Breast epithelium (tissue), 4 donors: ENCODE measurements at places on chromosomes 11 and 22. TPM values are rescaled to one million over a fixed set of nuclear protein-coding genes. Genes with fewer than 3 reads are reported as not detected.

The GNAZ gene
- total RNA-seq = 5.3 TPM

The P4HA3 gene
- total RNA-seq = 0.48 TPM

DNA sequence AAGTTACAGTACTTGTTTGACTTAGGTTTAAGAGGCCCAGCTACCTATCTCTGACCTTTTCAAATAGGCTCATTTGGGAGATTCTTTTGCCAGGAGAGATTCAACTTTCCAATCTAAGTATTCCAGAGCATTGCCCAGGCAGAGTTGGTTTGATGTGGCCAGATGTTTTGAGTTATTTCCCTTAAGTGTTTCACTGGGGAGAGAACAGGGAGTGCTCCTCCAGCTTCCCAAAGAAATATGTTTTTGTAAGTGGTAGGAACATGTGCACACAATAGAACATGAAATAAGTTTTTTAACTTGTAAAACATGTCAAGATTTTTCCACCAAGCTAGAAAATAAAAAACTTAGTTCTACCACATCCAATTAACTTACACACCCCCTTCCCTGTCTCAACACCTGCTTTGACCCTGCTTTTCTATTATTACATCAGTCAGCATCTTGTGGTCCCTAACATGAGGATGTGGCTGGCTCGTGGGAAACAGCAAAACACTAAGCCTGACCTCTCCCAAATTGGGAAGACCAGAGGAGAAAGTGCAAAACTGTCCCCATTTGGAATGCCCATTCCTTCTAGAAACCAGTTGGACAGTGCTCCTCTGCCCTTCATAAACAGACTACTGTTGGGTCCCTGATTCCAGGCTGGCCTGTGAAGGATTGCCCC, 70.4 kb upstream of the RASSF10 start:
- no peak overlapping the region for H3K4me3 ChIP-seq
- H3K36me3 ChIP-seq = no peaks in the 10 kb centered on the region
- H3K27me3 ChIP-seq = no peaks in the 10 kb centered on the region
- no peak for DNase-seq

The TMEM191C gene
- 1.3 TPM for total RNA-seq

GRCh38 chr22:34879001-34879400, 187.0 kb upstream of the ISX start:
- no peaks in the 10 kb centered on the region for H3K4me1 ChIP-seq
- H3K27me3 ChIP-seq = no peaks in the 10 kb centered on the region
- no peaks in the 10 kb centered on the region for H3K36me3 ChIP-seq

The DGAT2 gene
- 134 TPM for total RNA-seq

DNA sequence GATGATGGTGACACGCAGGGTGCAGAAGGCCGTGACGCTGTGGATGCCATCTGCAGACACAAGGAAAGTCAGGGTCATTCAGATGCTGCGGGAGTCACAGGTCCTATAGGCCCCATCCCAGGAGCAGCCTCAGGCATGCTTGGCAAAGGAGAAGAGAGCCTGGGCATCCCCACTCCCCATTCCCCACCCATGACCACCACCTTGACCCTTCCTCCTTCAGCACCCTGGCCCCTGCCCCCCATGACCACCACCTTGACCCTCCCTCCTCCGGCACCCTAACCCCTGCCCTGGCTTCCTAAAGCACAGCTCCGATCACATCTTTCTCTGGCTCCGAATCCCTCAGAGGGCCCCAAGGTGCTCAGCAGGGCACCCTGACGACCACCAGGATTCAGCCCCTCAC, 73.1 kb downstream of the CELSR1 start:
- H3K27me3 ChIP-seq = no peaks in the 10 kb centered on the region
- no peak overlapping the region for H3K27ac ChIP-seq
- no peaks in the 10 kb centered on the region for H3K36me3 ChIP-seq
- no peak for DNase-seq

GRCh38 chr11:118068206-118068944, 8.5 kb upstream of the TMPRSS4 start:
- DNase-seq = no peak
- no peaks in the 10 kb centered on the region for H3K4me1 ChIP-seq
- H3K36me3 ChIP-seq = no peaks in the 10 kb centered on the region
- no peak overlapping the region for H3K4me3 ChIP-seq

DNA sequence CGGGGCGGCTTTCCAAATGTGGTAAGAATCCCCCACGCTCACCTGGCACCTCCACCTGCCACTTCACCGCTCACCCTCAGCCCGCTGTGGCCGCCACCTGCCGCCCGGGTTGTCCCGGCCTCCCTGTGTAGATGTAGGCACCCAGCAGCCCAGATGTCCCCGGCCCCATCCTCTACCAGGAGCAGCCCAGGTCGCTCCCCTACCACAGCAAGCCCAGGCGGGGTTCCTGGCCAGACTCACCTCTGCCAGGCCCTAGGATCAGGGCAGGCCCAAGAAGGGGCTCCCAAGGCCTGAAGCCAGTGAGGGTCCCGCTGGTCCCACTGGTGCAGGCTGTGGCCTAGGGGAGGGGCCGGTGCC, 27.4 kb downstream of the MOB2 start:
- no peaks in the 10 kb centered on the region for H3K27me3 ChIP-seq
- H3K4me1 ChIP-seq = peaks cover 3% of the 10 kb centered on the region
- no peaks in the 10 kb centered on the region for H3K36me3 ChIP-seq
- no peak overlapping the region for H3K27ac ChIP-seq
- peak overlapping the region; percentile 62 for H3K4me3 ChIP-seq

DNA sequence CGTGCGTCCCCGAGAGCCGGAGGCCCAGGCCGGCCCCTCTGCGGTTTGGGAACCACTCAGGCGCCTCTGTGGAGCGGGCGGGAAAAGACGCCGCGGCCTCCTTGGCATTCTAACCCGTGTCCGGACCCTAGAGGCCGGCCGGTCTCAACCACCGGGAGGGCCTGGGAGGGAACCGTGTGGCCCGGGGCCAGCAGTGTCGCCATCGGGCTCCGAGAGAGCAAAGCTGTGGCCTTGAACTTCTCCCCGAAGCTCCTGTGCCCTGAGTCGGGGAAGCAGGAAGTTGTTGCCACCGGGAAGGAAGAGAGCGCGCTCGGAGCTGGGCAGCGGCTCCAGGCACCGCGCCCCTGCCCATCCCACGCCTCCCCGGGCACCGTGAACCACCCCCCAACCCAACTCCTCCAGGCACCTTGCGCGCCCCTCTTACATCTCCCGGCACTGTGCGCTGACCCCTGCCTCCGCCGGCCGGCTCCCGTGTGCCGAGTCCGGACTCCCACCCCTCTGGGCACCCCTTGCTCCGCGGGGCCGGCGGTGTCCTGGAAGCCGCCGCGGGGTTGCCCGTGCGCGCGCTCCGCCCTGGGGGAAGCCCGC, 80.0 kb upstream of the PPARA start:
- DNase-seq = peak; percentile 78
- peak overlapping the region; percentile 100 for H3K27ac ChIP-seq
- H3K4me1 ChIP-seq = no peaks in the 10 kb centered on the region
- H3K36me3 ChIP-seq = no peaks in the 10 kb centered on the region
- H3K4me3 ChIP-seq = peak overlapping the region; percentile 85
- H3K27me3 ChIP-seq = no peaks in the 10 kb centered on the region

The PARVB gene
- 21.6 TPM for total RNA-seq

GRCh38 chr11:125049164-125049792, 13.8 kb upstream of the SLC37A2 start:
- H3K36me3 ChIP-seq = no peaks in the 10 kb centered on the region
- H3K27me3 ChIP-seq = no peaks in the 10 kb centered on the region
- no peaks in the 10 kb centered on the region for H3K4me1 ChIP-seq
- DNase-seq = no peak
- no peak overlapping the region for H3K27ac ChIP-seq

The RNF215 gene
- 14.0 TPM for total RNA-seq

- no peak for DNase-seq
- H3K27ac ChIP-seq = no peak overlapping the region
- H3K27me3 ChIP-seq = no peaks in the 10 kb centered on the region
- no peaks in the 10 kb centered on the region for H3K36me3 ChIP-seq
Observed at GRCh38 chr11:73554671-73555320, 43.1 kb downstream of the FAM168A start.

- no peaks in the 10 kb centered on the region for H3K36me3 ChIP-seq
- DNase-seq = no peak
- no peak overlapping the region for H3K27ac ChIP-seq
- H3K4me3 ChIP-seq = no peak overlapping the region
- H3K4me1 ChIP-seq = no peaks in the 10 kb centered on the region
- no peaks in the 10 kb centered on the region for H3K27me3 ChIP-seq
Observed at GRCh38 chr11:116651098-116651736, 121.6 kb downstream of the BUD13 start.

GRCh38 chr11:35248558-35249323, 109.8 kb downstream of the CD44 start:
- H3K27ac ChIP-seq = no peak overlapping the region
- DNase-seq = no peak
- no peaks in the 10 kb centered on the region for H3K4me1 ChIP-seq
- no peak overlapping the region for H3K4me3 ChIP-seq
- H3K27me3 ChIP-seq = no peaks in the 10 kb centered on the region

The TSGA10IP gene
- not detected for total RNA-seq

DNA sequence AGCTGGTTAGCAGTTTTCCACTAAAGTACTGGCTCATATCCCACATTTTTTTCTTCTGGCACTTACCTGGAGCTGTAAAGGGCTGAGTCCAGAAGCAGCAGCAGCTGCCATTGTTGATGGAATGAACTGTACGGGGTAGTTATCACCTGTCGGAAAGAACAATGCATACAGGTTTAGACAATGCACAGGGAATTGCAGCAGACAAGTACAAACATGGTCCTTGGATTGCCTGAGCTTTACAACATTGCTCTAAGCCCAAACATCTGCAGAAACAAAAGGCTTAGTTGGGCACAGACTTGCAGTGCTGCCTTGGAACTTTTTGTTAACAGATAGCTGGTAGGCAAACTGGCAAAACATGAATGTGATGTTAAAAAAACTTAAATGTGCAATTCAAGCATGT, 258.8 kb downstream of the SOX6 start:
- no peaks in the 10 kb centered on the region for H3K27me3 ChIP-seq
- H3K4me1 ChIP-seq = no peaks in the 10 kb centered on the region
- no peaks in the 10 kb centered on the region for H3K36me3 ChIP-seq
- H3K27ac ChIP-seq = no peak overlapping the region
- H3K4me3 ChIP-seq = no peak overlapping the region
- DNase-seq = no peak

DNA sequence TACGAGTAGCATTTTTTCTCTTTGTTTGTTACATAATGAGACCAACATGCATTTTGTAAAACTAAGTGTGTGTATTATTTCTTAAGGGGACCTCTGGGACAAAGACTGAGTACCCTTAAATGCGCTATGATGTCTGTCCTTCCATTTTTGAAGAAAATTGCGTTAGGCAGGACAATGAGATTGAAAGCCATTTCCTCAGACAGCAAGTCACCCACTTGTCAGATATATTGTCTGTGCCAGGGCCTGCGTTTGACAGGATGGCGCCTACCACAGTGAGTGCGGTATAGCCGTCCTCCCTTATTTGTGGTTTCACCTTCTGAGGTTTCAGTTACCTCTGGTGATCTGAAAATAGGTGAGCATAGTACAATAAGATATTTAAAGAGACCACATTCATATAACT, 2.2 kb downstream of the AP2A2 start:
- H3K4me1 ChIP-seq = no peaks in the 10 kb centered on the region
- no peaks in the 10 kb centered on the region for H3K36me3 ChIP-seq
- no peak overlapping the region for H3K4me3 ChIP-seq
- no peak overlapping the region for H3K27ac ChIP-seq
- no peaks in the 10 kb centered on the region for H3K27me3 ChIP-seq

- no peak overlapping the region for H3K4me3 ChIP-seq
- H3K4me1 ChIP-seq = no peaks in the 10 kb centered on the region
- no peak overlapping the region for H3K27ac ChIP-seq
- DNase-seq = no peak
- H3K27me3 ChIP-seq = peaks cover 5% of the 10 kb centered on the region
- no peaks in the 10 kb centered on the region for H3K36me3 ChIP-seq
Observed at GRCh38 chr11:120964857-120965256, 59.0 kb upstream of the TBCEL start.

DNA sequence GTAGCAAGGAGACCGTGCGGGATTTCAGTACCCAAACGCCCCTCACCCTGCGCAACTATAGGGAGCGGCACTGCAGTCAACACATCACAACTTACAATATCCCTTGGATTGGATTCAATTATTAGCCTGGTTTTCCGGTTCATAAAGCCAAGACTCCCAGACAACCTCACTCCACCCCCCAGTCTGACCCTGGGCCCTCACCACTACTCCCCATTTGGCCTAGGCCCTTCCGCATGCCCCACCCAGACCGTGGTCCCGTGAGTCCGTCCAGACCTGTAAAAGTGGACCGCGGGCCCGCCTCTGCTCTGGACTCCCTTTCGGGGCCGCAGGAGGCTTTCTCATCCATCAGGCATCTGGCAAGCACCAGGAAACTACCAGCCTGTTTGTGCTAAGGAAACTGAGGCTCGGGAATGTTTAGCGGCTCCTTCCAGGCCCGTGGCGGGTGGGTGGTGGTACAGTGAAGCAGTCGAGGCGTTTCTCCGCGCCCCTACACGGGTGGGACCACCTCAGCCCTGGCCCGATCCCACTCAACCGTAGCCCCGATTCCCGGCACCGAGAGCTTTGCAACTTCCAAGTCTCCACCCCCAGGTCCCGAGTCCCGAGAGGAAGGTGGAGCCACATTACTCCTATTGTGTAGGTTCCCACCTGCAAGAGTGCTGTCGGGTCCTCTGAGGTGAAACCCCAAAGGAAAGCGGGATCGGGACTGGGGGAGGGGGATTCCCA, 679 bp upstream of the DPP3 start:
- peak; percentile 28 for DNase-seq
- H3K4me1 ChIP-seq = no peaks in the 10 kb centered on the region
- peak overlapping the region; percentile 72 for H3K4me3 ChIP-seq
- no peaks in the 10 kb centered on the region for H3K36me3 ChIP-seq
- H3K27ac ChIP-seq = peak overlapping the region; percentile 90

DNA sequence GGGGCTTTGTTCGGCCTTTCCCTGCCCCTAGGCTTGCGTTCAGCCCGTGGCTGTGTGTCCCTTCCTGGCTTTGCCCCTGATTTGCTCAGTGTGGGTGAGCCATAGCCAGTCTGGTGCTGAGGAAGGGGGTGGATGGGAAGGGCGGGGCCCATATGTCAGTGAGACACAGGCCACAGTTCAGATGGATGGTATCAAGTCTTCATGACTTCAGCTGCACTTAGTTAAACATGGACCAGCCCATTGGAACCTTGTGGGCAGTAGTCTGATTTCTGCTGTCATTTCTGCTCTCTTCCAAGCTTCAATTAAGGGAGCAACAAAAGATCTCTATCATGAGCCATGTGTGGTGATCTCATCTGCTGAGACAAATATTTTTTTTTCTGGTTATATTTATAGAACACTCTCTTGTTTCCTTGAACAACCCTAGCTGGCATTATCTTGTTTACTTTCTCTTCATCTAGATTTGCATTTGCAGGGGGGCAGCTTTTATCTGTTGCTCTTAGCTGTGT, 21.6 kb upstream of the PEX26 start:
- H3K27me3 ChIP-seq = no peaks in the 10 kb centered on the region
- H3K27ac ChIP-seq = peak overlapping the region; percentile 86
- peaks cover 10% of the 10 kb centered on the region for H3K4me1 ChIP-seq
